NAMALWA (cell line): ENCODE measurements at places on chromosomes 16 and 17.

GRCh38 chr17:39022924-39023323 is 55.7 kb upstream of the FBXO47 start:
- DNase-seq, result no peak

DNA sequence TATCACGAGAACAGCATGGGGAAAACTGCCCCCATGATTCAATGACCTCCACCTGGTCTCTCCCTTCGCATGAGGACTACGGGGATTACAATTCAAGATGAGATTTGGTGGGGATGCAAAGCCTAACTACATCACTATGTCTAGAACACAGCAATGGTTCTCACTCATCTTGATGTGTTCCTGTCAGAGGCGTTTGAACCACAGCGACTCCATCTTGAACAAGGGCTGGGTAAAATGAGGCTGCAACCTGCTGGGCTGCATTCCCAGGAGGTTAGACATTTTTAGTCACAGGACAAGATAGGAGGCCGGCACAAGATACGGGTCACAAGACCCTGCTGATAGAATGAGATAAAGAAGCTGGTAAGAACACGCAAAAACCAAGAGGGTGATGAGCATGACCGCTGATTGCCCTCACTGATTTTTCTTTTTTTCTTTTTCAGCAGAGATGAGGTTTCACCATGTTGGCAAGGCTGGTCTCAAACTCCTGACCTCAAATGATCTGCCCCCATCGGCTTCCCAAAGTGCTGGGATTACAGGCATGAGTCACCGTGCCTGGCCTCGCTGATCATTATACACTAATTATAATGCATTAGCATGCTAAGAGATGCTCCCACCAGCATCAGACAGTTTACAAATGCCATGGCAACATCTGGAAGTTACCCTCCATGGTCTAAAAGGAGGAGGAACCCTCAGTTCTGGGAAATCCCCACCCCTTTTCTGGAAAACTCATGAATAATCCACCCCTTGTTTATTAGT is 3.0 kb upstream of the PPY start:
- DNase-seq, result no peak

DNA sequence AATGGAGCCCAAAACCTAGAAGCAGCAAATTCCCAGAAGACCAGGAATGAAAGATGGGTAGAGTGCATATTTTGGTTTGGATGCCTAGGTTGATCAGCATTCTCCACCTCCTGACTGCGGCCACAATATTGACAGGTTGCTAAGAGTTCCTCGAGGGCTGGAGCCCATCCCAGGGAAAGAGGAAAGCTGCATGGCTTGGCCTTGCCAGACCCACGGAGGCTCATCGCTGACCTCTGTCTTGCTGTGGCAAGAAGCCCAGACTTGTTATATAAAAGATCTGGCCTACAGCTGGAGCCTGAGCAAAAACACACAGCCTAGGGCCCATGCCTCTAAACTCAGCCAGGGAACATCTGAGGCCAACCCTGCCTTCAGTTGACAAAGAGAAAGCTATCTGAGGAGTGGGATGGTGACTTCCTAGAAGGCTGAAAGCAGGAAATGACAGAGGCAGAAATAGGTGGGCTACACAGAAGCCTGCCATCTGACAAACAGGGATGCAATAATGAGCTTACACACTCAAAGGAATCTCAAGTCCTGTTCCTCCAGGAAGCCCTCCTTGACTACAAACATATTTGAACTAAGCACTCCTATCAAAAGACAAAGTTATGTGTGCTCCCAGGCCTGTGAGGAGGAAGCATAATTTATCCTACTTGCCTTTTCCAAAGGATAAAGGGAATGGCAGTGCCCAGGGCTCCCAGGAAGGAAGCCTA is 22.5 kb upstream of the SLC35B1 start:
- DNase-seq, result no peak

GRCh38 chr17:80294210-80294609 is 33.6 kb downstream of the RNF213 start:
- DNase-seq, result no peak

DNA sequence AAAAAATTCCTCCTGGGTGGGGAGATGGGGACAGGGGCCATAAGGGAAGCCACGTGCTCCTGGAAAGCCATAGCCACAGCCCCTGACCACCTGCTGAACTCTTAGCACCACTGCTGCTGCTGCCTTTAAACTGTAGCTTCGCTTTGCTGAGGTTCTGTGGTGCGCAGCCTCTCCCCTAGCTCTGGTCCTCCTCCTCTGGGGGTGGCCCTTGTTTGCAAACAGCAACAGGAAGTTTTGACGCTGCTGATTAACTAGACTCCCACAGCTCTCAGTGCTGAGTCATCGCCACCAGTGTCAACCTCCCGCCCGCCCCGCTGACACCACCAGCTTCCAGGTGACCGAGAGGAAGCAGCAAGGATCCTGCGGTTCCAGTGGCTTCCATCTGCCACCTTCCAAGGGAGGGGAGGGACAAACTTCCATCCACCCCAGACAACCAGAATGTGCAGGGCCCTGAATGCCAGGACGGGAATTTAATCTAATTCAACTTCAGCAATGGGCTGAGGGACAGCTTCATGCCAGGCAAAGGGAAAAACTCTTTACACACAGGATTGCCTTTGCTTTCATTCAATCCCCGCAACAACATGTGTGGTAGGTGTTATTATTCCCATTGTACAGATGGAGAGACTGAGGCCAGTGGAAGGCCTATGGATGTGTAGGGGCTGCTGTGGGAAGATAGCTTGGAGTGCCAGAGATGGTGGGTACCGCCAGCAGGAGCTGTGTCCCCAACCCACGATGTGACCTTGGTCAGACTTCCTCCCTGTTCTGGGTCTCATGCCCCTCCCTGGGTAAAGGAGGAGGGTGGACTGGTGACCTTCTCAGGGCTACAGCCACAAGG is 8.1 kb upstream of the KIFC3 start:
- DNase-seq, result peak; percentile 37

GRCh38 chr17:81449351-81449750 is 54.1 kb downstream of the BAHCC1 start:
- no peak for DNase-seq

DNA sequence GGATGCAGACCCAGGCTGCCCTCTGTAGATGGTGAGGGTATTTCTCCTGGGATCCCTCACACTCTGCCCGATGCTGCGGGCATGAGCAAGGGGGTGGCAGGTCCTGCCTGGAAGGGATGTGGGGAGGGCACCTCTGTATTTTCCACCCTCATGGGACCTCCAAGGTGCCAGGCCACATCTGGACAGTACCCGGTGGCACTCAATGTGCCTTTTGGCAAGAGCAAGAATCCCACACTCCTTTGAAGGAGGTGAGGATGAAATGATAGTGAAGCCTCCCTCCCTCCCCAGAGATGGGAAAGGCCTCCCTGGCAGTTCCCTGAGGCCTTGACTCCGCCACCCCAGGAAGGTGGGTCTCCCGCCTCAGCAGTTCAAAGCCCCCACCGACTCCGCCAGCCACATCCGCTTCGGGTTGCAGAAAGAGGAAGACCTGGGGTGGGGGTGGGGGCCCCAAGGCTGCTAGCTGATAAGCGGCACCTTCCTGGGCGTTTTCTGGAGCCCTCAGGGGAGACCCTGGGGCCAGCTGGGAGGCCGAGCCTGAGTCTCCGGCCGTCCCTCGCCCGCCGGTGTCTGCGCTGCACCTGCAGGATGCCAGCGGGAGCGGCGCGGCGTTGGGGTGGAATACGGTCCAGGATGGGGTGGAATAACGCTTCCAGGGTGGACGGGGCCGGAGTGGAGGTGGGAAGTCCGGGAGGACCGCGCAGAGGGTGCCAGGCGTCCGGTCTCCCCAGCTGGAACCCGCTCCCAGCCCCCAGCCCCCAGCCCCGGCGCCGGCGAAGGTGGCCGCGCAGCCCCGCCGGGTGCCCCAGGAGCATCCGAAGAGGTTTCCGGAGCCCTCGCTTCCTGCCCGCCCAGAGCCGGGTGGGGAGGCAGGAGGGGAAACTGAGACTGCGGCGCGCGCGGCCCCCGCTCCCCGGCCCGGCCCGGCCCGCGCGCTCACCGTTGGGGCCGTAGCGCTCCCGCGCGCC is 718 bp downstream of the ATP2A3 start:
- DNase-seq, result peak; percentile 80

DNA sequence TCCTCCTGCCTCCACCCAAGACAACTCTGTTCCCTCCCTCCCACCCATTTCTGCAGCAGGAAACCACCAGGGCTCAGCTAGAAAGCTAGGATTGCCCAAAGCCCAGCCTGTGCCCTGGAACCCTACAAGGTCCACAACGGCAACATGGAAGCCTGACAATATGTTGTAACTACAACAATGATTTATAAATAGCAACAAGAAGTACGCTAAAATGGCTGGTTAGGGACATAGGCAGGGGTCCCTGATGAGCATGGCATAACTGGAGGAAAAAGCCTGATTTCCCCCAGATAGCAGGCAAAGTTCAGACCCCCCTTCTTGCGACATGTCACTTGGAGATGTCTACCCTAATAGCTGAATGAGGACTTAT is 6.6 kb downstream of the ST3GAL2 start:
- DNase-seq, result no peak

DNA sequence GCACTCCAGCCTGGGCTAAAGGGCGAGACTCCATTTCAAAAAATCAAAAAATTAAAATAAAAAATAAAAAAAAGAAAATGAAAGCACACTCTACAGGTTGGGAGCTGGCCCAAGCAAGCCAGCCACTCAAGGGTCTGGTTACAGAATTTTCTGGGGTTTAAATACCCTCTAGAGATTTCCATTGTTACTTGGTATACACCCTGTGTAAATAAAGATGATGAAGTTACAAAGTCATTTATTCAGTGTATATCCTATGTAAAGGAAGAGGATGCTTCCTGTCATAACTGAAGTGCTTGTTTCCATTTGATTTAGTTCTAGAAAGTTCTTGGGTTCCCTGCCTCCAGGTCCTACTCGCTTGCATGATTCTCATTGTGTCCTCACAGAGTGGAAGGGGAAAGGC is 79.9 kb upstream of the C17orf78 start:
- no peak for DNase-seq

- DNase-seq, result no peak
Observed at GRCh38 chr17:67528751-67529436, 151.8 kb downstream of the PITPNC1 start.

DNA sequence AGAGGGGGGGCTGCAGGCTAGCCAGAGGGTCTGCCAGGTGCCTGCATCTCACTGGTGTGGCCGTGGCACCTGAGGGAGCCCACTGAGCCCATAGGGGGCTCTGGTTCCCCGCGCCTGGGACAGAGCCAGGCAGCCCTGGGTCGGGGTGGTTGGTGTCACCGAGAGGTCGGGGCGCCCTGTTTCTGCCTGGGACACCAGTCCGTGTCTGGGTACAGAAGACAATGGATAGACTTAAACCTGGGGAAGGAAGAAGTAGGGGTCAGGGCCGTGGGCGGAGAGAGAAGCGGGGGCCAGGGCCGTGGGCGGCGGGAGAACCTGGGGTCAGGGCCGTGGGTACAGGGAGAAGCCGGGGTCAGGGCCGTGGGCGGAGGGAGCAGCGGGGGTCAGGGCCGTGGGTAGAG is 3.0 kb downstream of the RFNG start:
- no peak for DNase-seq

DNA sequence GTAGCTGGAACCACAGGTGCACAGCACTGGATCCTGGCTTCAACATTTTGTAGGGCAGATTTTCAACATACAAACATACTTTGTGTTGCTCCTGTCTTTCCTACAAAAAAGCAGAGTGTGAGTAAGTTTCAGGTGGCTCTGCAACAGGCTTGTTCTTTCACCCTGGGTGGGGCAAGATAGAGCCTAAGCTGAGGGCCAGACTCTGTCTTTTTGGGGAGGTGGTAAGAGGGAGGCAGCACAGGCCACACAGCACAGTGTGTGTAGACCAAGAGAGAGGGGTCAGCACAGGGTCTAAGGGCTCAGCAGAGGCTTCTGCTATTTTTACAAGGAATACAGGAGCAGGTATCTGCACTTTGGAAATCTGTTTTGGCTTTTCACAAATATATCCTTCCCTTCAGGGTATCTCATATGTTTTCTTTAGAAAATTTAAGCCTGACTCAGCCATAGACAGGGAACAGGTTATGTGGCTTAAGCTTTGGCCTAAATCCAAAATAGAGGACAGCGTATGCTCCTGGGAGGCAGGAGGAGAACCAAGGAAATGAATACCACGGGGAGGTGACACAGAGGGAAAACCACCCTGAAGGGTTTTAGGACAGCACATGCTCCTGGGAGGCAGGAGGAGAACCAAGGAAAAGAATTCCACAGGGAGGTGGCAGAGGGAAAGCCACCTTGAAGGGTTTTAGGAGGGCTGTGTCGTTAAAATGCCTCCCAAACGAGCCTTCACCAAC is 21.6 kb downstream of the EMC8 start:
- DNase-seq, result no peak

DNA sequence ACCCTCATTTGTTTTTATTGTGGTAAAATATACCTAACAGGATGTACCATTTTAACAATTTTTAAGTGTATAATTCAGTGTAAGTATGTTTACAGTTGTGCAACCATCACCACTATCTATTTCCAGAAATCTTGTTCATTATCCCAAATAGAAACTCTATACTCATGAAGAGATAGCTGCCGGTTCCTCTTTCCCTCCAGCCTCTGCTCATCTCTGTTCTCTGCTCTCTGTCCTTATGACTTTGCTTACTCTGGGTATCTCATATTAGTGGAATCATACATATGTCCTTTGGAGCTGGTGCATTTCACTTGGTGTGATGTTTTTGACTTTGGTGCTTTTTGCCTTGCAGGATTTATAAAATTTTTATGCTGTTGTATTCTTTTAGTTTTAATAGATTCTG is 19.4 kb downstream of the CYLD start:
- DNase-seq, result no peak

GRCh38 chr16:26830428-26831127 is 236.1 kb upstream of the C16orf82 start:
- DNase-seq, result no peak

DNA sequence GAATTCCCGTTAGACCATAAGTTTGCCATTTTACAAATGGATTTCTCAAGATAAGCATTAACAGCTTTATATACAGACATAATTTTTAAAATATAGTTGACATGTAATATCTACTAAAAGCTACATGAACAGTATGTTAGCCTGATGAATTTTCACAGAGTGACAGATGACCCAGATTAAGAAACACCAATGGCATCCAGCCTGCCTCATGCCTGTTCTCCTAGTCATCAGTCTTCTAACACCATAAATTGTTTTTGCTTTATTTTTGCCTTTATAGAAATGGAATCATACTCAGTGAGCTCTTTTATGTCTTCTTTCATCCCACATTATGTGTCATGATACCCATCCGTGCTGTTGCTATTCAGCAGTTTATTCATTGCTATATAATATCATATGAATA is 80.0 kb downstream of the ATF7IP2 start:
- no peak for DNase-seq

DNA sequence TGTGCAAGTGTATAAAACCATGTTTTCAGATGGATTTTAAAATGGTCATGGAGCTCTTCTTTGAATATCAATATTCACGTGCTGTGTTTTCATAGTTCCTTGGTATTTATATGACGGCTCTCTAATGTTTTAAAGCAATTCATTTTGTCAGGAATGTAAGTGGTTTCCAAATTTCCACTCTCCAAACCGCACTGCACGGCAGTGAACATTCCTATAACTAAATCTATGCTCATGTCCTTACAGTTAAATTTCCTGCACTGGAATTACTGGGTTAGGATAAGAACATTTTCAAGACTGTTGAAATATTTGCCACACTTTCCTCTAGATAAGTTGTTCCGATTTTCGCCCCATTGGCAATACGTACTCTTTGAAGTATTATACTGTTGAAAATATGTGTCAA is 398.9 kb downstream of the PMP22 start:
- no peak for DNase-seq

- no peak for DNase-seq
Observed at GRCh38 chr16:27759301-27759871, 209.4 kb downstream of the KATNIP start.
